GF-D8 (cell line): ENCODE measurements at places on chromosomes 11 and 22.

DNA sequence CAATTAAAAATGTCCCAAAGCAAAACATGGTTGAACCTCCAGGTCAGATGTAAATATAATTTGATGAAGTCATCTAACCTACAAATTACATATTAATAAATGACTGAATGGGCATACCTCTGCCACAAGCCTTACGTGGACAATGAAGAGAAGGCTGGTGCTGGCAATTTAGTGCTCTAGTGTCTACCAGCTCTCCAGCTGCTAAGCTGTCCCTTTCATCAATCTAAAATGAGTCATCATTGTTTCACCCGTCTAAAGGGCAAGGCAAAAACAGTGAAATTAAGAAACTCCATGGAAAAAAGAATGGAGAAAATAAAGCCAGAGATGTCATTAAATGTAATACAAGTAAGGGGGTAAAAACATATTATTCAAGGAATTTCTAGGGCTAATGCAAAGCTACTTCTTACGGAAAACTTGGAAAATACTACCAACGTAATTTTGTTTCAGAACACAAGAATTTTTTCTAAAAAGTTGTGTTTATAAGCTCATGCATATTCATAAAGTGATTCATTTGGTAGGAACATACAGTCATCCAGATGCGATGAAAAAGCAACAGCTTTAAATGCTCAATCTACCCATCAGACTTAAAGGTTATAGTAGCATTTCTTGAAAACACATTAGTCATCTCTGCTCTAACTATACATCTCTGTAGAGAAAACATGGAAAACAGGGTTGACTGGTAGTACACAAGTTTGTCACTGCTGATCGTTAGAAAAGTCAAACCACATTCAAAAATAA lies 71.5 kb downstream of the SIK3 start:
- no peak for DNase-seq

GRCh38 chr22:24011735-24012068 lies 598 bp downstream of the CABIN1 start:
- no peak for DNase-seq

DNA sequence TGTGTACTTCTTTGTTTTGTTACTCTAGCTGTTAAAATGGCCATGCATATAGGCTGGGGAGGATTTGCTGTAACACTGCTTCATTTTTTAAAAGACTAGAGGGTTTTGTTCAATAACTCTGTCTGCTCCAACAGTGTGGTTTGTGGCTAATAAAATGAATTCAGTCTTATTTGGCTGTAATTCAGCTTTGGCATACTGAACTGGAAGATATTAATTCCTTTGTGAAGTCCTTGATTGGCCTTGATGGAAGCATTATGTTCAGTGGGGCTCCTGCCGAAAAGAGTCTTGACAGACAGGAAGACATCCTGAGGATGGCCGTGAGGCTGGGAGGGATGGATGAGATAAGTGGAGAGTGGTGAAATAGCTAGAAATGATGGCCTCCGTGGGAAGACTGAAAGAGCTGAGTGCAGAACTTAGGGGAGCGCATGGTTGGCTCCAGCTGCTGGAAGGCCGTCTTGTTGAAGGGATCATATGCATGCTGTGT lies 44.8 kb upstream of the MYO18B start:
- DNase-seq = no peak

- no peak for DNase-seq
These were observed 10.4 kb downstream of the PDHX start for GRCh38 chr11:34926831-34927132.

DNA sequence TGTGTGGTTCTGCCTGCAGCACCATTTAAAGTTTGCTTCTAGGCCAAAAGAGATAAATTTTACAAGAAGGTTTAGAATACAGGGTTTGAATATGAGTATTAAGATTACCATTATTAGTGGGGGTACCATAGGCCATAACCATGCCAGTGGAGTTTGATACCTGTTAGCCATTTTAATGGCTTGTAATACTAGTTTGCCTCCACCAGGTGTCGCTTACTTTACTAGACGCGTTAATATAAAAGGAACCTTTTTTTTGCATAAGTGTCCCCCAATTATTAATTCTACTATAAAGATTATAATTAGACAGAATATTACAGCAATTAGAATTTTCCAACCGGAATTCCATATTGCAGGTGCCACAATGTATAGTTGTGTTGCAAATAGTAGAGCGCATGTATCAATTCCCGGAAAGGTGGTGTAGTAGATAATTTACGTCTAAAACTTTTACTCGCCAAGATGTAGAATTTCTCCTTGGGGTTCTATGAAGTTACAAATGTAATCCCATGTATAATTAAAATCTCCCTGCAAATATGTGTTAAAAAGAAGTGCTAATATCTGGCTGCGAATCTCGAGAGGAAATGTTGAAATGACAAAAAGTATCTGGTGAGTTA lies 16.1 kb downstream of the MS4A6E start:
- DNase-seq = no peak

DNA sequence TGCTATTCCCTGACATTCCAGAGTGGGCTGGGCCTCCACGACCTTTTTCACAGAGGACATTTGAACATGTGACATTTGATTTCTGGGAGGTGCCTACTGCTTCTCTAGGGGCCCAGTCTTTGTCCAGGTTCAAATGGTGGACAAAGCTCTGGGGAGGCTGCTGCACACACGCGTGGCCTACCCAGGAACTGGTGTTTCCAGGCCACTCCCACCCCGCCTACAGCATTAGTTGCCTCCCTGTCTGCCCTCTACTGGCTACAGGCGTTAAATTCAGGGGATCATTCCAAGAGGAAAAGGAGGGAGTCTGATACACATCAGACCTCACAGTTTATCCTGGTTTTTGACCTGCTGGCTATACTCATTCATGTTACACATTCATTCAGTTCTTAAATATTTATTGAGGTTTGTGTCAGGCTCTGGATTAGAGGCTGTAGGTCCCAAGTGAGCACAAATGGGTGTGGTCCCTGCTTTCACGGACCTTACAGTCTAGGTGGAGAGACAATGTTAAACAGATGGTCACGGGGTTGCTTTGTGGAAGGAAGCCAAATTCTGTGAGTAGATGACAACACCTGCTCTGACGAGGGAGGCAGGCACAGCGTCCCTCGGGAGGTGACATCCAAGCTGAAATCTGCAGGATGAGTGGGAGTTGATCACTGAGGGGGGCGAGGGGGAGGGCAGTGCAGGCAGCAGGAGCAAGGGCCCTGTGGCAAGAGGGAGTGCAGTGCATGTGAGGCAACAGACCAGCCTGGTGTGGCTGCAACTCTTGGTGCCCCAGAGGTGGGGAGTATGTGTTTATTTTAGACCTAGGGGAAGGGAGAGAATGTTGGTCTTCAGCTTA lies 11.8 kb downstream of the TUB start:
- DNase-seq = no peak
